ENCODE measurements at places on chromosomes 13 and 19.

DNA sequence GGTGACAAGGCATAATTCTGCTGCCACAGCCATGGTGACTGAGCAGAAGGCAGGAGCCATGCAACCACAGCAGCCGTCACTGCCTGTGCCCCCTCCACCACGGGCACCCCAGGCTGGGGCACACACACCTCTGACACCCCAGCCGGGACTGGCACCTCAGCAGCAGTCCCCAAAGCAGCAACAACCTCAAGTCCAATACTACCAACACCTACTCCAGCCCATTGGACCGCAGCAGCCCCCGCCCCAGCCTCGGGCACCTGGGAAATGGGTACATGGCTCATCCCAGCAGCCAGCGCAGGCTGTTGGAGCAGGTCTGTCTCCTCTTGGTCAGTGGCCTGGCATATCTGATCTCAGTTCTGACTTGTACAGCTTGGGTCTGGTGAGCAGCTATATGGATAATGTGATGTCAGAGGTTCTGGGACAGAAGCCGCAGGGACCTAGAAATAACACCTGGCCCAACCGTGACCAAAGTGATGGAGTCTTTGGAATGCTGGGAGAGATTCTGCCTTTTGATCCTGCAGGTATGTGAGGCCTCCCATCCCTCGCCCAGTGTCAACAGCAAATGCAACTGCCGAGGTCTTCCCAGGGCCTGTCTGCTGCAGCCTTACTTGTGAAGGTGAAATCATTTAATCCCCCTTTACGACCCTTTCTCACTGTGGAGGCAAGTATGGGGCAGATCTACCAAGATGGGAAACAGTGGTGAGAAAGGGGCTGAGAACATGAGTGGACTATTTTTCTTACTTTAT, 22.9 kb upstream of the GPI start:
- DNase-seq = no peak

- DNase-seq = no peak
Measured at GRCh38 chr13:106681536-106681935, 113.6 kb upstream of the ARGLU1 start.

- no peak for DNase-seq
Measured at GRCh38 chr13:72397265-72397664, 330.2 kb downstream of the MZT1 start.

- DNase-seq = no peak
Measured at GRCh38 chr13:43424412-43424811, 362.4 kb downstream of the ENOX1 start.

DNA sequence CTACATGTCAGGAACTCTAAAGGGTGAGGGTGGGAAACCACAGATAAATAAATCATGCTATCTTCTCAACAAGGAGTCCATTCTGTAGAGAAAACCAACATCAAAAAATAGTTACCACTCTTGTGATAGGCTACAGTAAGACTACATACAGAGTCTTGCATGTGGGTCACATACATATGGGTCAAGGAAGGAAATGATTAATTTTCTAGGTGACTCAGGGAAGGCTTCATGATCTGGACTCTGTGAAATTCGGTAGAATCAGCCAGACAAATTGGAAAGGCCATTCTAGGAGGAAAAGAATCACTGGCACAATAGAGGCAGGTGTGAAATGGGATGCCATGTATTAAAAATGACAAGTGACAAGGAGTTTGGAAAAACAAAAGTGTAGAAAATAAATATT, 638.9 kb downstream of the LIG4 start:
- no peak for DNase-seq

- no peak for DNase-seq
Measured at GRCh38 chr13:76708138-76708688, 178.0 kb downstream of the KCTD12 start.

DNA sequence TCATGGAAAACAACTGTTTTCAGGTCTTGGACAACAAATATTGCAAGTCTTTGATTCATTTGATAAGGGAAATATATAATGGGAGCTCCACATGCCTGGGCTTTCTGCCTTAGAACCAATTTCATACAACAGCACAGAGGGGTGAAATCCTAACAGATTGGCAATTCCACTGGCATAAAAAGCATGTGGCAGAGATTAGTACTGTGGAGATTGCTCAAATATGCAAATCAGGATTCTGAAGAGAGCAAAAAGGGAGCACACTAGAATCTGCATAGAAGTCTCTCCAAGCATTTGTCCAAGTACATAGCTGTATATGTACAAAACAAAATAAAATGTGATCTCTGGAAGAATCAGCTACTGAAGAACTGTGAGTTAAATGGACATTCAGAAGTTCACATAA, 312.9 kb upstream of the SLITRK5 start:
- no peak for DNase-seq

DNA sequence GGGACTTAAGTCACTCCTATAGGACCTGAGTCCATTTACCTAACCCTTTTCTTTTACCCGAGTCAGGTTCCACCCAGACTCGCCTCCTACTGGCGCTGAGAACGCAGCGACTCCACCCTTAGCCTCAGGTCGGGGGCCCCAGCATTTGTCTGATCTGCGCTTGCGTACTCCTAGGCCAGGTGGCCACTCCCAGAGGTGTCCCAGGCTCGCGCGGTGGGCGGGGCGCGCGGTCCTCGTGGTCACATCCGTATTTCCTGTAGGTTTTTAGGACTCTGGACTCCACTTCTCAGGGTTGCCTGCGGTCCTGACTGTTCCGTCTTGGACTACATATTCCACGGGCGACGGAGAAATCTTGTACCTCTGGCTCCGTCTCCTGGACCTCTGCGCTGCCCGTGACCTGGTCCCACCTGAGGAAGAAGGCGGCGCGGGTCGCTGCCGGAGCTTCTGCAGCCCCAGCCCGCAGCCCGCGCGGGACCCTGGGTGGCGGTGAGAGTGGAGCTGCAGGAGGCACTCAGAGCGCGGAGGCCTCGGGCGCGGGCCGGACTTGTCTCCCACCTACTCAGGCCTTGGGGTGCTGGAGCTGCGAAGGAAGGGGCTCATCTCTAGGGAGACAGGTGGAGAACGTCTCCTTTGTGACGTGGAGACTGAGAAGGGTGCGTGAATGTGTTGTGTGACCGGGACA, 11.0 kb upstream of the ZNF573 start:
- DNase-seq = no peak

DNA sequence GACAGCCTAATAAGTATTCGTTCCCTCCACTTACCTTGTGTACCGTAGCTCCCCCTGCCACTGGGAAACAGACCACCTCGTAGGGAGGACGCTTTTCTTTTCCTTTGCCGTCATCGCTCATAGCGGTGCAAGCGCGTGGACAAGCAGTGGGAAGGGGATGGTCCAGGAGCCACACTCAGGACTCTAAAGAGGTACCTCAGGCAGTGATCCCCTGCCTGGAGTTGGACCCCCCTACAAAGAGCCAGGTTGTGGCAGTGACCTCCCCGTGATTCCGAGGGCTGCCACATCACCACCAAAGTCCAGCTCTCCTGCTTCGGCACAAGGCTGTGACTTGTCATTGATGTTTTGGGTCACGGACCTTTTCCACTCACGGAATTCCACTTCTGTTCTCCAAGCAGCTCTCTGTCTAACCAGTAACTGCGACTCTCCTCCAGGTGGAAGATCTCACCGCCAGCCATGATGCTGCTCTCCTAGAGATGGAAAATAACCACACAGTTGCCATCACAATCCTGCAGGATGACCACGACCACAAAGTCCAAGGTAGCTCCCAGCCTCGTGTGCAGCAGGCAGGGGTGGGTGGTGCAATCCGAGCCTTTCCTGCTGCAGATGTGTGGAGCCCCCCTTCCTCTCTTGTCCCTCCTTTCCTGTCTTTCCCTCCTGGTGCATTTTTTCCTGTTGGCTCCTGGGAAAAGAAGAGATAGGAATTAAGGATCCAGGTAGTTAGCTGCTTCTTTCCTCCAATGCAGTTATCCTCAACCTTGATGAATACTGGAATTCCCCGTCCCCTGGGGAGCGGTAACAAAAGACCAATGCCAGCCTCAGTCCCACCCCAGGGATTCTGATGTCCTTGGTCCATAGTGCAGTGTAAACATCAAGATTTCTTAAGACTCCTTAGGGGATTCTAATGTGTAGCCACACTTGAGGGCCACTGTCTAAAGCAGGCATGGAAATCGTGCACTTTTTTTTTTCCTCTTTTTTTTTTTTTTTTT, 107.7 kb downstream of the SLC7A1 start:
- DNase-seq = no peak

DNA sequence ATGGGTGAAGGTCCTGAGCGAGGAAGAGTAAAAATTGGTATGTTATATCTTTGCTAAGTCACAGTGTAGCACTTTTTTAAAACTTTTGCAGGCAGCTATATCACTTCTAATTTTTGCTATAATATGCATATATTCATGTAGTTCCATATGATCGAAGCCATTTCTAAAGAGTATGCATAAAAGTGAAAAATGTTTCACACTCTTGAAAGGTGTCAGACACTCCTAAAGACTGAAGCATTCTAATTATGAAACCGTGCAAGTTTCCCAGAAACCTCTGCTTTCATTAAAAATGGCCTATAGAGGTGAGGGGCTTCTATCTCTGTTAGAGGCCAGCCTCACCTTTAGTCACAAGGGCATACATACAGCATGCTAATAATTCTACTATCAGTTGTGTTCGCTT, 128.9 kb downstream of the CDK8 start:
- DNase-seq = no peak

DNA sequence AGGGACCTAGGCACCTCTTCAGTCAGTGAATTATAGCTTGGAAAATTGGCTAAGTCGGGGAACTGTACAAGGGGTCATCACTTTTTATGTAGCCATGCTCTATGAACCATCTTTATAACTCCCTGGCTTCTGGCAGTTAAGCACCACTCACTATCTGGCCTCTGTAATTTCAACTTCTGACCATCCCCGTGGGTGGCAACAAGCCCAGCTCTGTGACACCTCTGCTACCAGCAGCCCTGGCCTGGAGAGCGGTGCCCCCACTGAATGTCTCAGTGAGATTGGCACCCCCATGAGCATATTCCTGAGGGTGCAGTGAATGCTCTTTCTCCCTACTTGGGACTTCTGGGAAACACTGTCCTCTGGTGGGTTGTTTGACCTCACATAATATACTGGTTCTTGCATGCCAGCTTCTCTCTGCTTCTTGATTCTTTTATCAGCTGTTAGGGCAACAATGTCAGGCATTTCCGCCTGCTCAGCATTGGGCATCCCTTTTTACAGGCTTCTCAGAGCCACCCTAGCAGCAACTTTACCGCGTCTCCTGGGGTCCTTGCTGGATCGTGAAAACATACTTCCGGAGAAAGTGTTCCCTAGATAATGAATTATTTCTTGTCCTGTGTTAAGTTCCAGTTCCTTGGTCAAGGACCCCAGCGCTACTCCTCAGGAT, 10.4 kb downstream of the KL start:
- DNase-seq = no peak

DNA sequence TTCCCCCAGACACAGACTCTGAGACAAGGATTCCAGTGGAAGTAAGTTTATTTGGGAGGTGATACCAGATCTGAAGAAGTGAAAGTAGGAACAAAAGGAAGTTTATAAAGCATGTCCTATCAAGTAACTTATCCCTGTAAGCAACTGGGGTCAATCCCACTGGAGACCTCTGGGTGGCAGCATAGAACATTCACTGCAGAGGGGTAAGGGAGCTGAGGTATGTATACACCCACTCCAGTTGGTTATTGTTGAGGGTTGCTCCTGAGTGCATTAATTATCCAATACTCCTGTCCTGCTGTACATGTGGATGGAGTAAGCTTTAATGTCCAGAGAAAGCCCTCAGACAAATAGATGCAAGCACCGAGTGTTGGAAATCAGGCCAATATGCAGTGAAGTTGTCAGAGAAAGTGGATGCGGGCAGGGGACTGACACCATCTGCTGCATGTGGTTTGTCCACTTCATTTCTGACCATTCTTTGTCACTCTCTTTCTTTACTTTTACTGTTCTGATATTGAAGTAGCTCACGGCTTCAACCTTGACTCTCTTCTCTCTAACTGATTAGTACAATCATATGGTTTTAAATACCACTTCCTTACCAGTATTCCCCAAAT, 46.7 kb downstream of the NOTCH3 start:
- peak; percentile 56 for DNase-seq

GRCh38 chr19:18995804-18996241, 37.5 kb downstream of the SUGP2 start:
- peak; percentile 81 for DNase-seq

DNA sequence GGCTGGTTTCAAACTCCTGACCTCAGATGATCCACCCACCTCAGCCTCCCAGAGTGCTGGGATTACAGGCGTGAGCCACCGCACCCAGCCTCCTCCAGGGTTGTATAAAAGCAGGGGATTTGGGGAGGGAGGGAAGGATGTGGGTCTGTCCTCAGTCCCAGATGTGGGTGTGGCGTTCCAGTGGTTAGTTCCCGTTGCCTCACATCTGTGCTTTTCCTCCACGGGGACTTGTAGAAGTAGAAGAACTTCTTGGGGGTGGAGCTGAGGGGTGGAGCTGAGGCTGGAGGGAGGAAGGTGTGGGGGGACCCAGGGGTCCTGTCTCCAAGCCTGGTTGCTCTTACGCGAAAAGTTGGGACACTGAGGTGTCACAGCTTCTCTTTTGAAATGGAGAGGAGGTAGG, 514 bp upstream of the MCEMP1 start:
- no peak for DNase-seq

DNA sequence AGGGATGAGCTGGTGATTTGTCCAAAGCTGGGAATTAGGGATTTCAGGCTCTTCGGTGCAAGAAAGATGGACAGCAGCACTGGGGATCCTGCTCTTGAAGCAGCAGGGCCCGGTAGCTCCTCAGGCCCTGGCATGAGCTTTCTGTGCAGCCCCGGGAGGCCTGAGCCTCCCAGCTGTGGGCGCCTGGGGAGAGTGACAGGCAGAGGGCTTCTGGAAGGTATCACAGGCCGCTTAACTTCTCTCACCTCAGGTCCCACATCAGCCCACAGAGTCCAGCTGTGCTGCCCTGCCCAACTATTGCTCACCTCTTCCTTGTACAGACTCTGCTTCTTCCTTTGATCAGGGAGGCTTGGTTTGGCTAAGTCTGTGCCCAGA, 14.6 kb upstream of the ZNF536 start:
- no peak for DNase-seq

DNA sequence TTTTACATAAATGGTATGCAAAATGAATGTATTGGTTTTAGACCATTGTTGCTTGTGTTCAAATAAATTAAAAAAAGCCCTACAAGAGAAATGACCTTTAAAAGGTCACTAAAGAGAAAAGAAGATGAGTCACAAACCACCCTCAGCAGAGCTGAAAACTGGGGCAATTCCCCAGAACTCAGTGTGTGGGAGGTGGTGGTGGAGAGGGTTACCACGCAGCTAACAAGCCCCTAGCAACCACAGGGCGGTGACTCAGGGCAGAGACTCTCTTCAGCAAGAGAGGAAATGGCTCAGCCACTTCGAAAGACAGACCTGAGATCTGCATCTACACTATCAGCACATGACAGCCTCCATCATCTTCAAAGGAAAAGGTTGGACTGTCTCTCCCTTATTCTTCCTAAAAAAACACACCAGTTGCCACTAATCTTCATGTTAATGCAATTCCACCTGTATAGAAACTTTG, 29.4 kb upstream of the NDFIP2 start:
- DNase-seq = no peak
